COLO829 (cell line): ENCODE measurements at places on chromosomes 11 and 22.

DNA sequence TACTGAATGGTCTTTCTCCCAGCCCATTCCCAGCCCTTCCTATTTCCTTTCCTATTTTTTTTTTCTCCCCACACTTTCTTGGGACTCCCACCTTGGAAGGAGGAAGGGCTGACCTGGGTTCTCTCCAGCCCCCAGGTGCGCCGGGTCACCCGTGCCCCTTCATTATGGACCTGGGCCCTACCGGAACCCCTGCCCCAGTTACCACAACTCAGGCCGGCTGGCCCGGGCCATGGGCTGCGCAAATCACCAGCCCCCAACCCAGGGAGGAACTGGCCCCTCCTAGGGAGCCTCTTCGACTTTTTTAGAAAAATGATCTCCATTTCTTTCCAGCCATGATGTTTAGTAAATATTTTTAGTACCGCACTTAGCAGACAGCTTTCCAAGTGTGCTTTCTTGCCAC, 62.2 kb downstream of the MORC2 start:
- DNase-seq: no peak

DNA sequence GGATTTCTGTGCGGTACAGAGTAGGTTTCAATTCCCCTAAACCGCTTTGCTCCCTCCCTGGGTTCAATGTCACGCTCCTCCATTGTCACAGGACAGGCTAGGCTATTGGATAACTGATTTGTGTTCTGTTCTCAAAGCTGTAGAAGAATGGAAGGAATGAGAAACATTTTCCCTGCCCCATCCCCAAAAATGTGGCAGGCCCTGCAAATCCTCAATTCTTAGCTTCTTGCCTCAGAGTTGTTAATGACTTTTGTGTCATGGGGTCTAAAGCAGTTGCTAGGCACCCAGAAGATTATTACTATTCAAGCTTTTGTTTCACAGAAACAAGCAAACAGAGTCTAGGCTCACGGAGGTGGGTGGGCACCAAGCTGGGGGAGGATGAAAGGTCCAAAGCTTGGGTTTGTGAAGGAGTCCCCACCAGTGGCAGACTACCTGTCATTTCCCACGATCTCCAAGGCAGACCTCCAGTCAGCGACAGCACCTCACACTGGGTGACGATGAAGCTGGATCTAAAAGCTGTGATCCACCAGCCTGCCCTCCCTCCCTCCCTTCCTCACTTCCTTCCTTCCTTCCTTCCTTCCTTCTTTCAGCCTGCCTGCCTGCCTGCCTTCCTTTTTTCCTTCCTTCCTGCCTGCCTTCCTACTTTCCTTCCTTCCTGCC, 1080.2 kb downstream of the OPCML start:
- no peak for DNase-seq

DNA sequence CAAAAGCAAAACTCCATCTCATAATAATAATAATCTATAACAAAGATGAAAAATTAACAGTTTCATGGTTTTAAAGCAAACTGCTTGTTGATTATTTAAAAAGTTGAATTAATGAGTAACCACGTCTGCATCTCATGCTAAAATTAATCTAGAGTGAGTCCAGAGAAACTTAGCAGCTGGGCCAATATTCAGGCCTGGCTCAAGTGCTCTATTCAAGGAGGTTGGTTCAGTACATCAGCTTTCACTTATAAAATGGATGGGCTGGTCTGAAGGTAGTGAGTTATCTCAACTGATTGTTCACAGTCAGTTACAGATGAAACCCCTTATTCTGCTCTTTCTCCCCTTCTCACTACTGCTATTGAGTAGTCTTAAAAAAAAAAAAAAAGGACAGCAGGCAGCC, 23.1 kb downstream of the VSTM5 start:
- DNase-seq: no peak

DNA sequence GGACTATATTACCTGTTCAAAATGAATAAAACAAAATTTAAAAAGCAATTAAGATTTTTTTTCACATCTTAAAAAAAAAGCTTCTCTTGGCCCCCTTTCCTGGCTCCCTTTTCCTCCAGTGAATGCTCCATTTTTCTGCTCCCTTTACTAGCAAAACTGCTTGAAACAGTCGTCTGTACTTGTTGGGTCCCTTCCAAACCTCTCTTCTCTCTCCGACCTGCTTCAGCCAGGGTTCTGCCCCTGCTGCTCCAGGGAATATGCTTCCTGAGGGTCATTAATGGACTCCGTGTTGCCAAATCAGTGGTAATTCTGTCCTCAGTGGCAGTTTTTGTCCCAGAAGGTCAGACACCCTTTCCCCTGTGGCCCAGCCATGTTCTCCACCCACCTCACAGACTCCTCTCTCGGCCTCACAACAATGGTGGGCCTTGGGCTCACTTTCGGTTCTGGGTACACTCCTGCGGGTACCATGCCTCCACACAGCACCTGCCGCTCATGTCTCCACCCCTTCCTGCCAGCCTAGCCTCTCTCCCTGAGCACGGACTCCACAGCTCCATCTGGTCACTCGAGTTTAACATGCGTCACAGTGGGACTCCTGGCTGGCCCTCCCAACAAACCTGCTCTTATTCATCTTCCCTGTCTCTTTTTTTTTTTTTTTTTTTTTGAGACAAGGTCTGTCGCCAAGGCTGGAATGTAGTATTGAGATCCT, 7.8 kb upstream of the POLR3H start:
- no peak for DNase-seq

DNA sequence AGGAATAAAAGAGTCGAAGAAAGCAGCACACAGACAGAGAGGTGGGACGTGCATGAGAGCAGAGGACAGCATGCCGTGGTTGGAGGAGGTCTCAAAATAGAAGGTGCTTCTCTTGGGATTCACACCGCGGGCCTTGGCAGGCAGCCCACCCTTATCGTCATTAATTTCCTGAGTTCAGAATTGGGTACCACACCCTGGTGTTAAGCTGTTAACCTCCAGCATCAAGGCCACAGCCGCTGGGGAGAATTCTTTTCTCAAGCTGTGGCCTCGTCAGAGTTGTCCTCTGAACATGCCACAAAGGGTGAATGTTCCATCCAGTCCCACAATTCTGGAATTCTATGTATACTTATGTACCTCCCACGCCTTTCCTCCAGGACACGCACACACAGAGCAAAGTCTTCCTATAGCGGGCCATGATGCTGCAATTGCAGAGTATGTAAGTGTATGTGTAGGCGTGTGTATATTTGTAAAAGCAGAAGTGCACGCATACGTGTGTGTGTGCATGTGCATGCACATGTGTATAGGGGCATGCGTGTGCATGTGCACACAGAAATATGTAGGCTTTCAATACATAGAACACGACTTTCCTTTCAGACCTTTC, 39.0 kb downstream of the ADAMTS8 start:
- DNase-seq: no peak

DNA sequence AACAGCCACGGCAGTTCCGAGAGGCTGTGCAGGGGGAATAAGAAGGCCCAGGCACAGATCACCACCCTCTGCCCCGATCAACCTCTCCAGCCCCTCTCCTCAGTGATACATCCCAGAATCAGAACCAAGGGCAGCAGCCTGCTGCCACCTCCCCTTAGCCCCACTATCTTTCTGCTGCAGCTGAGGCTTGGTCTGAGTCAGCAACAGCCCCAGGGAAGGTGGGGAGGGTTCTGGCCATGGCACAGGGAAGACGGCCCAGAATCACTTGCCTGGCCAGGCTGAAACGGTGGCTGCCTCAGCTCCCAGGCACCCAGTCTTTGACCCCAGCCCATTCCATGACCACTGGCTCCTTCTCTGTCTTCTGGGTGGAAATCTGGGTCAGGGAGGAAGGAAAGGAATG, 2.3 kb downstream of the CHID1 start:
- DNase-seq: no peak

GRCh38 chr11:85685125-85685819, 723 bp downstream of the CCDC89 start:
- DNase-seq: no peak

DNA sequence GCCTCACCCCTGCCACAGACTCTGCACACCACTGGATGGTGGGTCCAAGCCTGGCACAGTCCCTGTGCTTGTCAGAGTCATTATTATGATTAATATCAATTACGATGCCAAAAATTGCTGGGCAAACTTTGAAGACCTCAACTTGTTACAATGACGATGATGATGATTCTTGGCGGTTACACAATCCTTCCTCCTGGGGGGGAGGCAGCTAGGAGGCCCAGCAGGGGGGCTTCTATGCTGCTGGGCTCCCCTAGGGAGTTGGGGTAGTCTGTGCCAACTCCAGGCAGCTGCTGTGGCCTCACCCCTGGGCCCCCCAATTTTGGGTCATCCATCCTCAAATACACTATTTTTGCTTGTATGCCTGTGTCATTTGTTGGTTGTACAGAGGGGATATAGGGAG, 12.0 kb downstream of the SLC35E4 start:
- DNase-seq: no peak

DNA sequence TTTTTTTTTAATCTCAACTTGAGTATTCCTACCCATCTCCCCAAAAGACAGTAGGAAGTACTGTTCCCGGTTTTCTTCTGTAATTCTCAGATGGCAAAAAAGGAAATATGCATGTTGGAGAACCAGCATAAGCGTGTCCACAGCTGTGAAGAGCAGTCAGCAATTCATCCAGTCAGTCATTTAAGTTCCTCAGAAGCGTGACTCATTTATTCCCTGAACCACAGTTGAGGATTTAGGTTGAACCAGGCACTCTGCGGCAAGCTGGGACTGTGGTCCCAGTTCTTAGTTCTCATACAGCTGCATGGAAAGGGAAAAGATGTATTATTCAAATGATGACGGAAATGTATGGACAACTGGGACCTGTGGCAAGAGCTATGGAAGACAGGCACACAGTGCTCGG, 61.0 kb upstream of the MYO18B start:
- no peak for DNase-seq

GRCh38 chr22:19082101-19082500, 40.1 kb downstream of the DGCR2 start:
- DNase-seq: no peak

- DNase-seq: no peak
These were observed 4.3 kb downstream of the CYB561A3 start for GRCh38 chr11:61357233-61357893.

DNA sequence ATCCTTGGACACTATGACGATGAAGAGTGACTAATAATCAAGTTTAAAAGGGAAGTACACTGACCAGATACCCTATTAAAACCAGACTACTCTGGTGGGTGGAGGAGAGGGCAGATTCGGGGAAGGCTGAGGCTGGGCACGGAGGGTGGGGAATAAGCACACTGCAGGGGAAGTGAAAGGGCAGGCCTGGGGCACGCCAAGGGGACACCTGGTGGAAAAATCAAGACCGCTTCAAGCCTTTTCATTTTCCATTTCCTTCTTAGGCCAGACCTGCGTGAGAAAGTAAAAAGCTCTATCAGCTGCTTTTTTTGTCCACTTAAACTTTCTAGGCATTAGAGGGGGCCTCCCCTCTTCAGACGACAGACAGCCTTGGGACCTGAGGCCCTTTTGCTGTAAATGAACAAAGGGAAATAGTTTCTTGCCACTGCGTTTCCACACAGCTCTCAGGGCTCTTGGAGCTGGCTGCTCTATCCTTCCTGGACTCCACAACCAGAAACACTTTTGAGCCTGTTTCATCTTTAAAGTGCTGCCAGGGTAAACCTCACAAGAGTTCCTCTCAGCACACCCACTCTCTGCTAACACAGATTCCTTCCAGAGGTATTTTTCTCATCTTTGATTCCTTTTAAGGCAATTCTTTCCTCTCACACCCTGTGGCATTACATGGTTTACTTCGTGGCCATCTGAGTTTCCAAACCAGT, 25.0 kb upstream of the SERPIND1 start:
- DNase-seq: no peak

GRCh38 chr11:77287615-77288273, 13.7 kb downstream of the GDPD4 start:
- no peak for DNase-seq

GRCh38 chr11:102446606-102447005, 6.0 kb downstream of the TMEM123 start:
- DNase-seq: no peak

DNA sequence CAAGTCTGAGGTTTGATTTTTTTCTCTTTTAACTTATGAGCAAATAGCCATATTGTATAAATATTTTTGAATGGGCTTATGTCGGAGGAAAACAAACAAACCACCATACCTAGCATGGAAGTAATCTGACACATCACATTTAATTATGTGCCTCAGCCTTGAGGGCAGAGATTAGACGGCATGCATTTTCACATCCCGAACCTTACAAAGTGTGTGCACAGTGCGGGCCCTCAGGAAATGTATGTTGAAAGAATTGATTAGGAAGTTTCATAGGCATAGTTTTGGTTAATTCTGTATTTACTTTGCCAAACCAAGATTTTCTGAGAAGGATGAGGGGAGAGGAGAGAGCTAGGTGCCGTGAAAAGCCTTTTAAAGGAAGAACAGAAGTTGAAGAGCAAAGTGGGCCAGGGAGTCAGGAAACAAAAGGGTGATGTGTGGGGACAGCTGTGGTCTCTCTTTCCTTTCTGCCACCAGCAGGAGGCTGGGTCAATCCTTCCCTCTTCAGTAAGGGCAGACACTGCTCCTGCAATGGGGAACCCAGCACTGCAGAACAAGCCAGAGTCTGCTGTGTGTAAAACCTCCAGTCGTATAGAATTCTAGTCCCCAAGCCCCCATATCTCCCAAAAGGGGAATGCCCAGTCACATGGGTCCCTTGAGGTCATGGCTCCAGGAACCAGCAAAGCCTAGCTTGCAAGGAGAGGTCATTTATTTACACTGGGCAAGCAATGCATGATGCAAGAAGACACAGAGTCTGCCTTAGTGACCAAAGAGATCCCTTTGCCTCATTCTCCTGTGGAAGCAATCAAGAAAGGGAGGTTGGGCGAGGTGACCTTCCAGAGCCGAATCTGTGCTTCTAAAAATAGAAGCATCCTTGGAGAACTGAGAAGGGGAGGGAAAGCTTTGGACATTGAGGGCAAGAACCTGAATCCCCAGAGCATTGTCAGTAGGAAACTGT, 71.1 kb upstream of the OLFML1 start:
- DNase-seq: no peak

DNA sequence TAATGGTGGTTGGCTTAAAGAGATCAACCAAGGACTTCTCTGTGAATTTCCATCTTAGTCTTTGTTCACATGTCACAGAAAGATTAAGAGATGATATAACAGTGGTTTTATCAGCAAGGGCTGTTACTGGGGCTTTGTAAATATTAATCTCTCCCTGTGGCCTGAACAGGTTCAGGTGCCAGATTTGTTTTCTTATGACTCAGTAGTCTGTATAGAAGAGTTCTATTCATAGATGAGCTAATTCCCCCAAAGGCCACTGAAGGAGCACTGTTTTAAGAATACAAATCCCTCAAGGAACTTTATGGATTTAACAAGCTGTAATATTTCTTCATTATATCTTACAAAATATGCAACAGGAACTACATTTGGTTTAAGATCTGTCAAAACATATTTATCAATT, 50.4 kb downstream of the TCP11L1 start:
- DNase-seq: no peak
